ENCODE measurements at places on chromosomes 11 and 22. TPM values are rescaled to one million over a fixed set of nuclear protein-coding genes. Genes with fewer than 3 reads are reported as not detected.

KRTAP5-11 gene
- not detected for total RNA-seq

TP53AIP1 gene
- 0.25 TPM for total RNA-seq

NLRP14 gene
- 0.49 TPM for total RNA-seq

CSRP3 gene
- total RNA-seq = not detected

LRRC74B gene
- total RNA-seq = not detected

CYTH4 gene
- 0.98 TPM for total RNA-seq

BACE1-AS gene
- total RNA-seq = 6.9 TPM

TUB gene
- 77.0 TPM for total RNA-seq
